ENCODE measurements at places on chromosomes 11 and 22. TPM values are rescaled to one million over a fixed set of nuclear protein-coding genes. Genes with fewer than 3 reads are reported as not detected.

GP1BB gene
- 3.7 TPM for total RNA-seq

SERHL2 gene
- 7.5 TPM for total RNA-seq

FBXO3 gene
- total RNA-seq: 17.9 TPM

LRRN4CL gene
- 0.14 TPM for total RNA-seq

PARVG gene
- not detected for total RNA-seq

MYOD1 gene
- total RNA-seq: not detected

MUC6 gene
- not detected for total RNA-seq

OR52H1 gene
- 0.30 TPM for total RNA-seq

CCDC116 gene
- total RNA-seq: 0.48 TPM

LRRC55 gene
- total RNA-seq: 0.04 TPM

BRSK2 gene
- total RNA-seq: 23.6 TPM

HTR3B gene
- total RNA-seq: not detected

TEX54 gene
- not detected for total RNA-seq

PES1 gene
- total RNA-seq: 86.2 TPM

SCGB2A2 gene
- total RNA-seq: not detected

TSPAN32 gene
- total RNA-seq: not detected

NXPE4 gene
- not detected for total RNA-seq

SLC22A25 gene
- 0.18 TPM for total RNA-seq
